ENCODE measurements at places on chromosomes 5 and 9.

- no peak for DNase-seq
These were observed 505.4 kb upstream of the CLINT1 start for GRCh38 chr5:158364367-158364766.

DNA sequence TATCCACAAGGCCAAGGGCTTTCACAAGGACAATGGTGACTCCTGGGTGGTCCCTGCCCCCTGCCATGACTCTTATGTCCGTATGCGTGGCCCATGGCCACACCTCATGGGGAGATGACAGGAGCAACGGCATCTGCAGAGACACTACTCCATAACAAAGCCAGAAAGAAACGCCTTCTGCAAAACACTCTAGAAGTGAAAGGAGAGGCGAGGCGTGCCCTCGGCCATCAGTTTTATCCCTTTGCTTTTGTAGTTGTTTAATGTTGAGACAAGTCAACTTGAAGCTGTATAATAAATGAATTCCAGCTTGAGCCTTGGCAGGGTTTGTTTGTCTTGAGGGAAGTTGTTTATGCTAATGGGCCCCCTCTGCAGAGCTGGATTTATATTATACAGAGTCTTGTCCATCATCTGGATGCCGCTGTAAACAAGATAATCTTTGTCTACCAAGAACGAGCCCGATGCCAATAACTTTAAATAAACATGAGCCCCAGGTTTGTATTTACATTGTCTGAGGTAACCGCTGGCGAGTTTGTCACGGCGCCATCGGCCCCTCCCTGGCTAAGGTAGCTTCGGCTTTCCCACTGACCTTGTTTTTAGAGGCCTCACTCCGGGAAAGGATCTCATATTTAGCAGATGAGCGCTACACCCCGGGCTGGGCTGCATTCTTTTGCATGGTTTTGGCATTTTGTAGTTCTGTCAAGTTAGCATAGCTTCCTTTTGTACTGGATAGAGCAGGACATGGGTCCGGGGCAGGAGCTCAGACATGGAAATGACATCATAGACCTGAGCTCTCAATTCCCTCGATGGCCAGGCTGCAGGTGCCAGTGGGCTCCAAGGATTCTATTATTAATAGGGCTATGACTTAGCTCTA lies 165.3 kb downstream of the ERCC6L2 start:
- DNase-seq = peak; percentile 10

GRCh38 chr5:109328626-109329025 lies 81.1 kb downstream of the PJA2 start:
- DNase-seq = peak; percentile 21

- no peak for DNase-seq
These were observed 26.3 kb upstream of the TNPO1 start for GRCh38 chr5:72790186-72790585.

GRCh38 chr5:132008163-132008473 lies 3.3 kb downstream of the ACSL6 start:
- no peak for DNase-seq

DNA sequence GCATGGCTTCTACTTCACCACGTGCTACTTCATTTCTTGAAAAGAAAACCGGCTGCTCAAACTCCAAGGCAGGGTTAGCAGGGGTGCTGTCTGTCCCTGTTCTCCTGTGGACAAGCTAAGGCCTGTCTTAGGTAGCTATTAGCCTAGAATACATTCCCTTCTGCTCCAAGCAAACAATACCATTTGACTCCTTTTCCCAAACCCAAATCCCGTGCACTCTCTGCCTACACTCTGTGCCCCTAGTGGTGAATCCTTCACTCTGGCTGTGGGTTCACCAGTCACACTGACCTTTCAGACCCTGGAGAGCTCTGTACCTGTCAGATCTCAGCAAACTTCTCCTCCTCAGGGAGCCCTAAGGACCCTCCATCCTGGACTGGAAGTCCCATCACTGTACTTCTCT lies 211.6 kb downstream of the SLIT3 start:
- DNase-seq = no peak

DNA sequence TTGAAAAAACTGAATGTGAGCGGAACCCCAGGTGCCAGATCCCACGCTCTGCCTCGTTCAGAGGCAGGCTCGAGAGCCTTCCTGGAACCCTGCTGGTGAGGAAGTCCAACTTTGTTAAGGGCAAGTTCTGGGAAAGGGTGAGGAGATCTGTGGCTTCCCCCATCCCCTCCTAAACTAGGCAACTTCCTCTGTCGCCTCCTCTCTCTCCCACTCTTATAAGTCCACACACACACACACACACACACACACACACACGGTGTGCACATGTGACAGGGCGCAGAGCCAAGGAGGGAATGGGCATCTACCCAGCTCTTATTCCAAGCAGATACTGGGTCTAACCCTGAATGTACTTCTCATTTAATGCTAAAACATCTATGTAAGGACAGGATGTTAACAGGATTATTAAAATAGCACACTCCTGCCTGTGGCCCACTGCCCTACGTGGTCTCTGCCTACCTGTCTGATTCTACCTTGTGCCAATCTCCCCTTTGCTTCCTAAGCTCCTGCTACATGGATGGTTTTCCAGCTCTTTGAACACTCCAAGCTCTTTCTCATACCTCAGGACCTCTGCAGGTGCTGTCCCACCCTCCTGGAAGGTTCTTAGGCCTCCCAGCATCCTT lies 72.4 kb upstream of the FBXW11 start:
- DNase-seq = no peak

DNA sequence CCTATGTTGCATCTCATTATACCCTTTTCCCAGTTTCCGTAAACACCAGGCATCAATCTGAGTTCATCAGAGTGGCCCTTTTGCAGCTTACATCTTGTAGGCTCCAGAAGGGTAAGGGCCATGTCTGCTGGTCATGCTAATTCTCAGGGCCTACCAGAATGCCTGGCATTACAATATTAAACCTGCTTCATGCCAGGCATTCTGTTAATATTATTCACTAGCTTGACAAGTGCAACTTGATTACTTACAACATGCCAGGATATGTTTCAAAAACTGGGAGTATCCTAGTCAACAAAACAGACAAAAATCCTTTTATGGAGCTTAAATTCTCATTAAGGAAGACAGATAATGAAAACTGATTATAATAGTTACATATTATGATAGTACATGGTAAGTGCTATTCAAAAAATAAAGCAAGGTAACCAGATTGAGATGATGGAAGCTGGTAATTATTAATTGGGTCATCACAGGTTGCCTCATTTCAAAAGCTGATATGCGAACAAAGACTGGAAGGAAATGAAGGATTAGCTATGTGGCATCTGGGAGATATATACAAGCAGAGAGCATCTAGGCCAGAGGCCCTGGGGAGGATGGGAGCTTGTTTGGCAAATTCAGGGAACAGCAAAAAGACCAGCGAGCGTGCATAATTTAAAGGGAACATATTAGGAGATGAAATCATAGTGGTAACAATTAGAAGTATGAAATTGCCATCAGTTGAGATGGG lies 406.3 kb downstream of the DMRT2 start:
- DNase-seq = no peak

DNA sequence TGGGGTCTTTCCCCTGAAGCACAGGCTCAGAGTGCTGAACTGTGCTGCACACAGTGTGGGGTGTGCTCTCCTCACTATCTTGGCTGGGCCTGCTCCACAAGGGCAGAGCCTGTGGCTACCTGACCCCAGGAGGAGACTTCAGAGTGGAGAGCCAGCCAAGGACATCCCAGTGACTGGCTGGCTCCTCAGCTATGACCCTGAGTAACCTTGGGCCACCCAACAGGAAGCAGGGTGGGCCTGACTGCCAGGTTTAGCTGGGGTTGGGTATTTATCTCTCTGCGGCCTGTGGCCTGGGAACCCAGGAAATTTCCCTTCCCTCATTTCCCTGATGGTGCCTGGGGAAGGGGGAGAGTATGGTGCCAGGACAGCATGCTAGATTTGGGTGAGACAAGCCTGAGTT lies 2.1 kb upstream of the EEIG1 start:
- no peak for DNase-seq

- peak; percentile 87 for DNase-seq
These were observed 106.1 kb upstream of the SLC44A1 start for GRCh38 chr9:105138306-105138801.

GRCh38 chr9:133163504-133164172 lies at the start of gene GBGT1:
Gene GBGT1, minus strand, starts transcription at chr9:133163914. Its CDS starts 1,502 bp downstream, at chr9:133162412.
- DNase-seq = peak; percentile 44

GRCh38 chr9:68750786-68751185 lies 45.7 kb downstream of the PIP5K1B start:
- DNase-seq = no peak

DNA sequence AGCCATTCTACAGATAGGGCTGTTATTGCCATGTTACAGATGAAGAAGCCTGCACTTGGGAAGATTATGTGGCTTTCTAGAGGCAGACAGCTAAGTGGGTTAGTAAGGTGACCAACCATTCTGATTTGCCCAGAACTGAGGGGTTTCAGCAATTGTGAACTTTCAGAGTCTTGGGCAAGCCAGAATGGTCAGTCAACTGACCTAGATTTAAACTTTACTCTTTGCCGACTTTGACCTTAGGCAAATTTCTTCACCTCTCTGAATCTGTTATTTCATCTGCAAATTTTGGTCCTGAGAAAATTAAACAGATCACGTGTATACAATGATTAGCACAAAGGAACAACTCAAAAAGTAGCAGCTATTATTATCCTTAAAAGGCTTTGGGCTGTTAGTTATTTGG lies 20.4 kb upstream of the TNFSF8 start:
- DNase-seq = no peak

- DNase-seq = peak; percentile 77
These were observed 149.6 kb downstream of the ZNF608 start for GRCh38 chr5:124596595-124597421.

DNA sequence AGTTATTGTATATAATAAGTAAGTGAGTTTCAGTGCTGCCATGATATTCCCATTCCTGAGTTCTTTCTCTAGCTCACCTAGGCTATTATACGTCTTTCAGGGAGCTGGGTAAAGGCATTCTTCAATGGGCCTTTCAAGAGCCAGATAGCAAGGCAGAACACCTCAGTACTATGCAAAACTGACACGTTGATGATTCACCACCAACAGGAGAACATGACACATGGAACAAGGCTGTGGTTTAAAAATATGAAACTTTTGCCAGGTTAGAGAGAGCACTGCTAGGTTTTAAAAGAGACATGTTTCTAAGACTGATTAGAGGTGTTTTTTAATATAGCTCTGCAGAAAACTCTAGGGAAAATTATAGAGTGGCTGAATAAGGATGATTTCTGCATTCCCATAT lies 95.9 kb downstream of the UGCG start:
- DNase-seq = peak; percentile 49

DNA sequence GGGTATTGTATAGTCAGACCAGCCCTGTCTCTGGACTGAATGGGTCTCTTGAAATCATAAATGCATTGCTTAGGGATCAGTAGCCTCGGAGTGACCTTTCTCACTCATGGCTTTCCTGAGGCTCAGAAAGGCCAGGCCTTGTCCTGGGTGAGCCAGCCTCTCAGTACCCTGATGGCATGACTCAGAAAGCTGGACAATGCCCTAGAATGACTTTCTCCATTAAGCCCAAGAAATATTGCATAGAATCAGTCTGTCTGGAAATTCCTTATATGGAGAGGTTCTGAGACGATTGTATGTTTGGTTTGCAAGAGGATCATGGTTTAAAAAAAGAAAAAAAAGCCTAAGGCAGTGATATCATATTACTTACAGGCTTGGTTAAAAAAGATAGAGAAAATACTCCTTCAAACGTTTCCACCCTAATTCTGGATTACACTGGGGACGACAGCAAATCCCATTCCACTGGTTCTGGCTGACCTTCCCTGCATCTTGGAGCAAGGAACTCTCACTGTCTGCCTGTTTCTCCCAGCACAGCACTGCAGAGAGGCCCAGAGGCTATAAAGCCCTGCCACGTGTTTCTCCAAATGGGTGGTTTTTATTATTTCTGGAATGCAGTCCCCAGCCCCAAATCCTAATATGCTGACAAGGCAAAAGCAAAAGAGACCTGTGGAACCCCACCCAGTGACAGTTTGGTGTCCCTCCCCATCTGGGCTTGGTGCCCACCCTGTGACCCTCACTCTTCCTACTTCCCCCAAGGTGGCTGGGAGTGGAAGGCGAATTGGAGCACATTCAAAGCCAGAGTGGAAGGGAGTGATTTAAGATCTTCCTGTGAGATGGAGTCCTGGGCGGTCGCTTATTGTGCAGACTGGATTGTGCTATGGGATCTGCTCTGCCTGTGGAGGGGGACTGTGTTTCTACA lies 34.4 kb downstream of the MAP1B start:
- DNase-seq = peak; percentile 84

- no peak for DNase-seq
These were observed 146.5 kb downstream of the CACNA1B start for GRCh38 chr9:138024131-138024530.

GRCh38 chr5:180201051-180201987 lies 7.7 kb downstream of the RASGEF1C start:
- peak; percentile 33 for DNase-seq

DNA sequence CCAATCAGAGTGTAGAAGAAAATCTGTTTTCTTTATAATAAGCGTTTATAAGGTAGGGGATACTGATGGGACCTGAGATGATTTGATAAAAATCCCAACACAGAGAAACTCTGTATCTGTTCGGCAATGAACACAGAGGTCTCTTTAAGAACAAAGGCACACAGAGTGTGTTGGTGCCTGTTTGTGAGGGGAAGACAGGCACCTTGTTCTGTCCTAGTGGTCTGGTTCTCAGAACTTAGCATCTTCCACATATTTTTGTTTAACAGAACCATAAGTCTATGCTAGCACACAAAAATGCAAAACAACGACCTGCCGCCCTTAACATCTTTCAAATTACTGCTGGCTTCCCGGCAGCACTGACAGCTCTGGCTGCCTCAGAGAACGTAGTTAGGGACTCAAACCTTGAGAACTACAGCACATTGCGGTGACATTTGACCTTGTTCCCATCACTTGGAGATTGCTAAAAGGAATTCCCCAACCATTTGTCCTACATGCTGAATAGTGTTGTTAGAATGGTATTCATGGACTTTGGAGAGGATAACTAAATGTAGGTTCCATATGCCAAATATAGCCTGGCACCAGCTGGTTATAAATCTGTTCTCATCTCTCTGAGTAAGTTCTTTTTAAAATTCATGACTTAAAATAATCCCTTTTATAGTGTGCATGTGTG lies 871.7 kb upstream of the TYRP1 start:
- no peak for DNase-seq

GRCh38 chr5:154384480-154385235 lies 61.1 kb upstream of the SAP30L start:
- no peak for DNase-seq

- DNase-seq = peak; percentile 45
These were observed 7.7 kb downstream of the CSNK1A1 start for GRCh38 chr5:149543361-149544027.

DNA sequence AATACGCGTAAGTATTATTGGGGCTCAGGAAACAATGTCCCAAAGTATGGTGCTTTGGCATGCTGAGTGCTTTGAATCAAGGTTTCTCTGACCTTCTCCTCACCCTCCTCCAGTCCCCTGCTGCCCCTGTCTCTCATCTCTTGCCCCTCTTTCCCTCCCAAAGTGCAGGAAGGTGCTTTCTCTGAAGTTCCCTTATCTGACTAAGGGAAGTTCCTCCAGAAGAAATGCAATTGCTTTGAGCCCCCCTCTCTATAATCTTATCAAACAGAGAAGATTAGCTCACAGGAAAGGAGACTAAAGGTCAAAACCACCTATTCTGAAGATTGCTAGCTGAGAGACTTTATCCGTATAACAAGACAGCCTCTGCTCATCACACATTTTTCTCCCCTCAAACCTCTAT lies 288.1 kb downstream of the ARL15 start:
- no peak for DNase-seq

All from fibroblast of villous mesenchyme (primary cell).